ENCODE measurements at places on chromosomes 5 and 9. TPM values are rescaled to one million over a fixed set of nuclear protein-coding genes. Genes with fewer than 3 reads are reported as not detected.

- no peak for DNase-seq
Observed at GRCh38 chr9:86577420-86578333, 223.5 kb upstream of the TUT7 start.

Gene RFX3
- 10.1 TPM for total RNA-seq

Gene FOXE1
- total RNA-seq = not detected

GRCh38 chr5:2012885-2013284, 130.2 kb upstream of the IRX4 start:
- DNase-seq = no peak

DNA sequence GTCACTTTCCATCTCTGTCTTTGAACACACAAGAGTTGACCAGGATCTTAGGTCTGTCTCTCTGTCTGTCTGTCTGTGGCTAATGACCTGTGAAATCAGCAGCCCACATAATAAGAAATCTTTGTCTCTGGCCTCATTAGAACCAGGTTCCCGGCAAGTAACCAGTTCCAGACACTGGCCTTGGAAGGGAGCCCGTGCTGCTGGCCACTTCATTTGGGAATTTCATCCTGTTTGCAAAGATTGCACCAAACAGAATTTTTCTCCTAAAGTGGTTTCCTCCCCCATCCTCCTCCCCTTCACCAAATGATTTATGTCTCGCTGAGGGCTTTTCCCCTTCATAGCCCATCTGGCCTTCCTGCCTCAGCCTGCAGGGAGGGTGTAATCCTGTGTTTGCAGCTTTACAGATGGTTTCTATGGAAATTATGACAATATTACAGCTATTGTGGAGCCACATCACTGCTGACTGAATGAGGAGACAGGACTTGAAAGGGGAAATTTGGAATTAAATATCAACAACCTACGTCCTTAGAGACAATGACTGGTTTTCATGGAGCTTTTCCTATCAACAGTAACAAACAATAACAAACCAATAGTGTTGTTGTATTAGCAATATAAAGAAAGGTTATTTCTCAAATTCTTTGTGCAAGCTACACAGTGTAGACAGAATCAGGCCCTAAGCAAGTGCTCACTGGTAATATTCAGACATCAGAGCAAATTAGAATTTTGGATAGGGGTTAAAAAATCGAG, 25.7 kb downstream of the DPYSL3 start:
- DNase-seq = no peak

GRCh38 chr9:98790134-98790841, 6.1 kb downstream of the ANKS6 start:
- no peak for DNase-seq

Gene ORM1
- total RNA-seq = not detected

GRCh38 chr5:116626945-116627679, 52.5 kb upstream of the SEMA6A start:
- no peak for DNase-seq

- no peak for DNase-seq
Observed at GRCh38 chr5:38413696-38414095, 142.8 kb downstream of the LIFR start.

All from activated naive CD8-positive, alpha-beta T cell treated with anti-CD3 and anti-CD28 coated beads for 36 hours (primary cell).